ENCODE measurements at places on chromosomes 5 and 9. TPM values are rescaled to one million over a fixed set of nuclear protein-coding genes. Genes with fewer than 3 reads are reported as not detected.

- no peak for DNase-seq
These were observed 46.9 kb upstream of the CEP78 start for GRCh38 chr9:78189001-78189400.

GRCh38 chr9:82532504-82533180, 530.3 kb downstream of the RASEF start:
- DNase-seq = no peak

DNA sequence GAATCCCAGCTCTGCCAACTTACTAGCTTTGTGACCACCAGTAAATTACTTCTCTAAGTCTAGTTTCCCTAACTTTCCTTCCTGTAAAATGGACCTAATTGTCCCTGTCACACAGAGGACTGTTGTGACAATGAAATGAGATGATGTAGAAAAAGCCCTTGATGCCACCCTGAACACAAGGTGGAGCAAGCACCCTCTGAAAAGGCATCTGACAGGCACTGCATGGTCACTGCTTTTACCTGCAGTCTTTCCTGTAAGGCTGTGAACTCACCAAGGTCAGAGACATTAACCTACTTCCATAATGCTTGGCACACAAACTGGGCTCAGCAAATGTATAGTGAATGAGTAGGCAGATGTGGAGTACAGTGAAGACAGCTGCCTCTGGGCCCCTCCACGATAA, 6.1 kb downstream of the SLC31A2 start:
- no peak for DNase-seq

DNA sequence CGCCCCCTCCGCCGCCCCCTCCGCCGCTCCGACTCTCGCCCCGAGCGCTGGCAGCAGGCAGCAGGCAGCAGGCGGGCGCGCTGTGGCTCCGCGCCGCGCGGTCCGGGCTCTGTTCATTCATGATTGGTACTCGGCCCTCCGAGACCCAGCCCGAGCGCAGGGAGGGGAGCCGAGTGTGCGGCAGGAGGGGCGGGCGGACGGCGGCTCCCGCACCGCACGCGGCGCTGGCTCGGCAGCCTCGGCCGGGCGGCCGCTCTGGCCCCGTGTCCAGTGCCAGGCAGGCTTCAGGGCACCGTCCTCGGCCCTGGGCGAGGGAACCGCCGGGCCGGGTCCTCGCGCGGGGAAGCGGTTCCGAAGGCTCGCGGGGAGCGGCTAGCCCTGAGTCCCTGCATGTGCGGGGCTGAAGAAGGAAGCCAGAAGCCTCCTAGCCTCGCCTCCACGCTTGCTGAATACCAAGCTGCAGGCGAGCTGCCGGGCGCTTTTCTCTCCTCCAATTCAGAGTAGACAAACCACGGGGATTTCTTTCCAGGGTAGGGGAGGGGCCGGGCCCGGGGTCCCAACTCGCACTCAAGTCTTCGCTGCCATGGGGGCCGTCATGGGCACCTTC, at the start of gene KCNIP1:
KCNIP1 (plus strand) TSS at position 31 of the 607 bp plus-strand sequence.
- DNase-seq = no peak

The AMBP gene
- not detected for polyA plus RNA-seq

The FOXD4L3 gene
- not detected for polyA plus RNA-seq

The ALG2 gene
- 31.7 TPM for polyA plus RNA-seq

The LIX1 gene
- 3.3 TPM for polyA plus RNA-seq

All from naive B cell (primary cell).